HCEC 1CT (cell line): ENCODE measurements at places on chromosomes 11 and 22.
A peak's percentile ranks its signal among the peaks of the same experiment; 100 is the strongest.

- DNase-seq = no peak
Observed at GRCh38 chr11:61959114-61959513, 8.3 kb downstream of the FTH1 start.

GRCh38 chr11:12731841-12732336, 57.7 kb downstream of the TEAD1 start:
- DNase-seq = peak; percentile 65

DNA sequence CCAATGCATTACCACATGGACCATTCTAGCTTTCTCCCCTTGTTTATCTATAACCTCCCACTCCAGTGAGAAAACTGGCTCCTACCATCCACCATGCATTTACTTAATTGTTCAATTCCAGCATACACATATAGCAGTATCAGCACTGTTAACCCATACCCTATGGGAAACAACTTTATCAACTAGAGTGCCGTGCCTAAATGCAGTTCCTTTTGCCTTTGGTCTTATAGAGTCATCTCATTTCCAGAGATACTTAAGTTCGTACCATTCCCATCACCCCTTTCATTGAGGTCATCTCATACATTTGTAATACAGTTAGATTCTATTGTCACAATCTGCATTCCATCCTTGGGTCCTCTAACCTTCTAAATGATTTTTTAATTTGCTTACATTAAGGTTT, 86.9 kb downstream of the PARVA start:
- no peak for DNase-seq

DNA sequence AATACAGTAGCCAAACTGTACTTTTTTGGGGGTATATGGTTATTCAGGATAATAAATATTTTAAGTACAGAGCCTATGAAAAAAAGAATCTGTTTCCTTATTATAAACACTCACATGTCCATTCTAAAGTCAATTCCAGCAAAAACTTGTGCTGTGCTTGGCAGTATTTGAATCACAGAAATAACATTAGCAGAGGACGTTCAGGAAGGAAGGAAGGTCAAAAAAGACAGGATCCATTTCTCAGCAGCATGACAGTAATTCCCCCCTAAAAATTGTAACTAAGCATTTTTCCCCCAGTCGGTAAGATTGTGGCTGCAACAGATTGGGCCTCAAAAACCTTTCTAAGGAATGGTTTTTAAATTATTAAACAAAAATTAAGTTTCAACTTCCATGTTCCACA, 124.8 kb downstream of the ATG16L2 start:
- DNase-seq = no peak

- DNase-seq = no peak
Observed at GRCh38 chr11:66902486-66903177, 45.8 kb downstream of the LRFN4 start.

GRCh38 chr11:132057266-132057665, 686.9 kb downstream of the NTM start:
- DNase-seq = no peak
